ENCODE measurements at places on chromosomes 4 and X.

DNA sequence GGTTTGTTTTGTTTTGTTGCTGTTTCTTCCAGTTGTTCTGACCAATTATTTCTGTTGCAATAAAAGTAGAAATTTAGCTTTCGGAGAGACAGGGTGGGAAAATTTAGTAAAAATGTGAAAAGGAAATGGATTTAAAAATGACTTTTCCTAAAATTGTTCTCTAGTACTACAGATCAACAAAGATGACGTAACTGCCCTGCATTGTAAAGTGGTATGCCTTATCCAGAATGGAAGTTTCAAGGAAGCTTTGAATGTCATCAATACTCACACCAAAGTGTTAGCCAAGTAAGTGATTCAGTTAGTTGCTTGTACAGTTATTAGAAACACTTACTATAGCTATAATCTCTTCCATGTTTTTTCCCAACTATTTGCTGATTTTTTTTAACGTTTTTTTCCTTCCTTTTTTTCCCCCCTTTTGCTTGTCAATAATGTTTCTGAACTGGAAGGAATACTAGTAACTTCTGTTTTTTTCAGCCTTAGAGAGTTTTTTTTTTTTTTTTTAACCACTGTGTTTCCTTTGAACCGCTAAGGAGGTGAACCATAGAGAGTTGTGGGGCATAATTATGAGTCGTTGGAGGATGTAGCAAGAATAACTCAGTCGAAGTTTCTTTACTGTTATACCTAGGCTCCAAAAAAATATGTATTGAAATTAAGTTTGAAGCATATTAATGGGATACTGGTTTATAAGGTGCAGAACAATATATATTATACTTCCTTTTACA, 2.2 kb downstream of the SRP72 start:
- DNase-seq, result no peak

- no peak for DNase-seq
Observed at GRCh38 chrX:134907302-134907701, 83.5 kb upstream of the SMIM10 start.

DNA sequence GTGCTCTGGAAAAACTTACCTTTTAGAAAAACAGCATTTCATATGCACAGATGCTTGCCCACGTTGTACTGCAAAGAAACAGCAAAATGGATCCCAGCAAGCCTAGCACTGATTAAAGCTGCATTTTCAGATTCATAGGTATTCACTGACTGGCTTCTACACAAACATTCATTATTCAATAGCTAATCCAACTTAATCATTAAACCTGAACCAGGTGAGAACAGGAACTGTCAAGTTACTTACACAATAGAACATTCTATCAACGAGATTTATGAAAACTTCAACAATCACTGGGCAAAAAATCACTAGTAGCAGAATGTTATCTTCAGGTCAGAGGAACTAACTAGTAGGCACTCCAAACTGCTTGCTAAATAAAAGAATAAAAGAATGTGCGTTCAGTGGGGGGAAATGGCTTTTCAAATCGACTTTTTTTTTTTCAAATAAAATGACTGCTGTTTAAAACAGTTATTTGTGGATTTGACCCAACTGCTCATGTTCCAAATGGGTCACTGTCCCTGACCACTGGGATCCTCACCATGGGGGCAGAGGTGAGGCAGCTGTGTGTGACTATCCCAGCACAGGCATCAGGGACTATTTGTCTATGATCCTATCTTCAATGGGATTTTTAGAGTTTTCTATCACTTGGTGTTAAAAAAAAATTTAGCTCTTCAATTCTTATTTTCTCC, 42.3 kb downstream of the STX18 start:
- DNase-seq, result no peak

GRCh38 chr4:92265021-92265420, 38.7 kb upstream of the GRID2 start:
- no peak for DNase-seq

- no peak for DNase-seq
Observed at GRCh38 chrX:123830309-123830708, 29.5 kb upstream of the XIAP start.

- no peak for DNase-seq
Observed at GRCh38 chrX:85517994-85518718, 138.7 kb upstream of the POF1B start.

GRCh38 chrX:129938081-129938480, 32.1 kb downstream of the UTP14A start:
- DNase-seq, result no peak

DNA sequence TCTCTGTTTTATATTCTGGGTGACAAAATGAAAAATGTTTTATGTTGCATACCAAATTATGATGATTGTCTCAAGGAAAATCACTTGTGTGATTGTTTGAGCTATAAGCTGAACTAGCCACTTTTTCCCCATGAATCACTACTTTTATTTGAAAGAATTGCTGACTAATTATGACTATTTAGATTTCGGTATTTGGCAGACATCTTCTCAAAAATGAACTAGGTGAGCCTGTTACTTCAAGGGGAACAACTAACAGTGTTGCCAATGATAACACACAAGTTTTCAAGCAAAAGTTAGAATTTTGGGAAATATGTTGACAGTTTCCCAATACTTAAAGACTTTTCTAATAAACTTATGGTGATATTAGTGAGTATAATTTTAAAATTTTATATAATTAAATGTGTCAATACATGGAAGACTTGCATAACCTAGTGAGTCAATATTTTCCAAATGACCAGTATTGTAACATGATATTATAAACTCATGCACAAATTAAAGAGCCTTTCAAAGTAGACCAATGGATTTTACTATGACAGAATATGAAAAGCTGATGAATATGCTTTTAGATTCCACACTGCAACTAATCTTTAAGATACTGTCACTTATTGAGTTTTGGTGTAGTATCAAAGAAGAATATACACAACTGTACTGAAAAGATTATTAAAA, 187.7 kb upstream of the GATB start:
- no peak for DNase-seq

DNA sequence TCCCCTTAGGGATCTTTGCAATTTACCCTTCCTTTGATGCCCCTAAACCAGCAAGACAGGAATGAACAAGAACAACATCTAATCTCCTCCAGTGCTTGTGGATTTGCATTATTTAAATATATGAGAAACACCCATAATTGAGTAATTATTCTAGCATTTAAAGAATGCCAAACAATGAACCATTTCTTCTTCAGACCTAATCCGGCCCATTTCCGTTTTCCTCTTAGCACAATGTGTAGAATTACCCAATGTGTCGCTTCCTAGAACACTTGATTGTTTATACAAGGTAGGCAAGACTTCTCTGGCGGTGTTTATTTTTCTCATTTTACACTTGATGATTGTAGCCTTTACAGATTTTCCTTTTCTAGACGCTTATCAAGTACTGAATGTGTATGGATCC, 43.5 kb downstream of the CLDN34 start:
- DNase-seq, result no peak

Measured in stimulated activated CD4-positive, alpha-beta T cell treated with anti-CD3 and anti-CD28 coated beads, TNF-alpha, amount 100 ng/mL, for 48 hours (primary cell).